ENCODE measurements at places on chromosomes 4 and X.

DNA sequence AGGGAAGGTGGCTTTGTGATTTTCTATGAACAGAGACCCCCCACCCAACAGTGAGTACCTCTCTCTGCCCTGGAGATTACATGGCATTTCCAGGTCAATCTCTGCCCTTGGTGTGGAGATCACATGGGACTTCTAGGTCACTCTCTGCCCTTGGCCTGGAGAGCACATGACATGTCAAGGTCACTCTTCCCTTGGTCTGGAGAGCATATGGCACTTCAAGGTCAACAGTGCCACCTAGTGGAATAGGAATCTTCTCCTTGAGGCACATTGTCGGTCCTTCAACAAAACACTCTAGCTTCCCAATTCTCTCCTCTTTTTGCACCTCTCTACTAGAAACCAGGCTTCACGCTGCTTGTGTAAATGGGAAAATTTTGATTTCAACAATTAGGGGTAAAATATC lies 66.2 kb upstream of the TACR3 start:
- peak; percentile 1 for DNase-seq

DNA sequence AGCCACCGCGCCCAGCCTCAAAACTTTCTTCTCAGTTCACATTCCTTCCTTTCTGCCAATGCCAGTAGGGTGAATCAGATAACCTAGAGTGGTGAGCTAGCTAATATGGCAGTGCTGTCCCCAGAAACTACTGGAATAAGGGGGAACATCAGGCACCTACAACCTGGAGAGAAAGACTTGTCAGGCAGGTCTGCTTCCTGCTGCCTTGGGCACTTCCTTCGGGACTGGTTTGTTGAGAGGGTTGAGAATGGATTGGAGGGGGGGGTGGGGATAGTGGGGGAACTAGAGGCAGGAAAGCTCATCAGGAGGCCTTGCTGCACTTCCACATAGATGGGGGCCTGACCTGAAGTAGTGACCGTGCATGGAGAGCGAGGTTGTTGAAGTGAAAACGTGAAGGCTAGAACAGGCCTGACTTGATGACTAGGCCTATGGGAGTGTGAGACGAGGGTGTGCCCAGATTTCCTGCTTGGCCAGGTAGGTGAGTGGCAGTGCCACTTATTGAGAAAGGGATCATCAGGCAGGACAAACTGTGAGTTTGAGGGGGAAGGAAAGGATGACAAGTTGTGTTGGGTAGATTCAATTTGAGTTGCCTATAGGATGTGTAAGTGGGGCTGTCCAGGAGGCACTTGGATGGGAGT lies 33.4 kb downstream of the SLC25A5 start:
- DNase-seq: no peak

DNA sequence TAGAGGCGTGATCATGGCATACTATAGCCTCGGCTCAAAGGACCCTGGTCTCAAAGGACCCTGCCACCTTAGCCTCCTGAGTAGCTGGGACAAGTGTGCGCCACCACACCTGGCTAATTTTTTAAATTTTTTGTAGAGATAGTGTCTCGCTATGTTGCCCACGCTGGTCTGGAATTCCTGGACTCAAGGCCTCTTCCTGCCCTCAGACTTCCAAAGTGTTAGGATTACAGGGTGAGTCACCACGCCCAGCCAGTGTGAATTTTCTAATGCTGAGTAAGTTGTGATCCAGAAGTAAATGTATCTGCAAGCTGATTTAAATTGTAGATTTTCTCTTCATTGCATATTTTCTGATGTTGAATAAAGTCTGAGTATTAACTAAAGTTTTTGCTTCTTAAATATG lies 2.6 kb upstream of the ZNF674 start:
- DNase-seq: no peak

- DNase-seq: no peak
Measured at GRCh38 chr4:79576429-79576753, 168.4 kb upstream of the GK2 start.

GRCh38 chr4:25915353-25915705 lies 1.3 kb downstream of the SMIM20 start:
- DNase-seq: no peak

DNA sequence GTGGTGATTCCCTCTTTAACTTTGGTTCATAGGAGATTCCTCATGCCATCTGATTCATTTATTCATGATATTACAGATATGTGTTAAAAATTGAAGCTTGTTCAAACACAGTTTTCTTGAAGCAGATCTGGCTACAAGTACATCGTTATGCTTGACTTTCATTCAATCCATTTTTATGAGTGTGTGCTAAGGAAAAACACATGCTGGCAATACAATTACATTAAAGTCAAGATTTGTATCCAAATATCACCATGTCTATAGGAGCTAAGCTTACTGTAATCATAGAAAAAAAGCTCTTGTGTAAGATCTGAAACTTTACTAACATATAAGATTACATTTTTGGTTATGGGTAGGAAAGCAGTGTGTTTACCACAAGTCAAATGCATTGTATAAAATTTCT lies 151.8 kb upstream of the FAT1 start:
- DNase-seq: no peak

- DNase-seq: no peak
Measured at GRCh38 chr4:138113819-138114400, 128.2 kb downstream of the SLC7A11 start.

GRCh38 chr4:1410491-1411325 lies 4.5 kb upstream of the NKX1-1 start:
- DNase-seq: peak; percentile 59

DNA sequence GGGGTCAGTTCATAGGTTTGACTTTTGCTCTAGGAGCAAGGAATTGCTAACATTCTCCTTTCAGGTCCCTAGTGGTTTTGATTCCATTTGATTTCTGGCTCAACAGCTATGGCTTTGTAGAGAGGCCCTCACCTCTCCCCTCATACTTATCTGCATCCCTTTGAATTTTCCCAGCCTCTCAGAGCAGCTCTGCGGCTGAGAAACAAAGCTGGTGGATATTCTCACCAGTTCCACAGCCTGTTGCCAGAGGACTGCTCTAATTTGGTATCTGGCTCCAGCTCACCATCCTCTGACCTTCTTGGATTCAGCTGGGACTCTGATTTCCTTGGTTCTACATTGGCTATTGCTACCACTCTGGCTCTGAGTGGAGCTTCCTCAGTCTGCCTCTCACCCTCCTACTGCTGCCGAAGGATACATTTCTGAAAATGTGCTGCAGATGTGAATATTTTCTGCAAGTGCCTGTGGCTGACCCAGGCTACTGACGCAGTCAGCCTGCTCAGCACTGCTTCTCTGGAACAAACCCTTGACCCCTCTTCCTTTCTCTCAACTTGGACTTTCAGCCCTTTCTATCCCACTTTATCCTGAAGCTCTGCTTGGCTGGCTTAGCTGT lies 110.9 kb upstream of the ENPEP start:
- DNase-seq: no peak

- no peak for DNase-seq
Measured at GRCh38 chr4:83405844-83406816, 49.5 kb downstream of the HELQ start.

GRCh38 chr4:177478496-177478895 lies 36.3 kb upstream of the AGA start:
- DNase-seq: no peak

GRCh38 chrX:39309721-39310152 lies 508.5 kb downstream of the MID1IP1 start:
- DNase-seq: no peak

DNA sequence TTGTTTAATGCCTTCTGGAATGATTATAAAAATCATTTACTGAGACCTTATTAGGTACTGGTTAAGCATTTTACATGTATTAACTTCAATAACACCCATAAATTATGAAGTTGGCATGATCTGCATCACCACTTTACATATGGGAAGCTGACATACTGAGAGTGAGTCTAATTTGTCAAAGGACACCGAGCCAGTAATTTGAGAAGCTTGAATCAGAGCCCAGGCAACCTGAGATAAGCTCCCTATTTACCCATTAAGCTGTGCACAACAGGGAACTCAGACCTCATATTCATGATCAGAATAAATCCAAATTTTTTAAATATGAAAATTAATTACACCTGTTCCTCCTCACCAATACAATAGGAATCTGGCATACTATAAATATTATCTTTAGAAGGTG lies 247.9 kb upstream of the EPHA5 start:
- DNase-seq: no peak

GRCh38 chr4:128661479-128661878 lies 148.0 kb upstream of the JADE1 start:
- DNase-seq: no peak

DNA sequence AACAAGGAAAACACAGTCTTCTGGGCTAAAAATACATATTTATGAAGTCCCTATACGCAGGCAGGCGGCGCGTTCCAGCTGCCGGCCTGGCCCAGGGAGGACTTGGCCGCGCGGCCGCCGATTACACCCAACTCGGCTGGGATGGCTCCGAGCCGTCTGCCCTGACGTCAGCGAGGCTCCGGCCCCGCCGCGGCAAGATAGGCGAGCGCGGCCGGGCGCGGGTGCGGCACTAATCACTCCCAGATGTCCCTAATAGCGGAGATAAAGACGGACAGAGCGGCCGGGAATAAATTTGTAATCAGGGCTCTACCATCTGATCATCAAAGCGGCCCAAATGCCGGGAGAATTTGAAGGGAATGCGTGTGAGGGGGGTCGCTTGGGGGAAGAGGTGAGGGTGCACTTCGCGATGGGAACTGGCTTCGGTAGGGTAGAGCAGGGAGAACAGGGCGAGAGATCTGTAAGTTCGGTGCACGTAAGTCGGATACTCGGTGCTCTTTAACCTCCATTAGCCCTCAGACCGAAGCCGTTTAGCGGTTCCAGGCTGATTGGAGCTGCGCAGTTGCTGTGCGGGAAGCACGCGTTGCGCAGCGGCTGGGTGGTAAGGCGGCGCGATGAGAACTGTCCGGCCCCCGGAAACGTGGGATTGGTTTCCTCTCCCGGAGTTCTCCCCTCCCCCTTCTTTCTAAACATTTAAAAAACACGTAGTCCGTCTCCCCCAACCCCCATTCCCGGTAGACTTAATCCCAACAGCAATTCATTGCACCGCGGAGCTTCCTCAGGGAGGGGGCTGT lies 7.7 kb downstream of the HAND2 start:
- no peak for DNase-seq

DNA sequence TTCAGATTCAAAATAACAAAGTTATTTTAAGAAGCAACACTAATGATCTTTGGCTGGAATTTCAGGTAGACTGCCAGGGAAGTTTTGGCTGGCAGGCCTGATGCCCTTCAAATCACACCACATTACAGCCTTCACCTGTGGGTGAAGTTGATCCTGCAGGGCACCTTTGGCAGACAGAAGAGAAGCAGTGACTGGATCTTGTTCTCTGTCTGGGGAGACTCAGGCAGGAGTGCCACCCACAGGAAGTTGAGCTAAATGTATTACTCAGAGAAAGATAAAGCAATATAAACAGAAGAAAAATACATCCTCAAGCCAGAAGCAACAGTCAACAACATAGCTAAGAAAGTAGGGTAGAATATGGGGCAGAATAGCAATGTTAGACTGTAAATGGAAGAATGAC lies 12.8 kb upstream of the CFAP299 start:
- DNase-seq: no peak

GRCh38 chr4:58732973-58733372 lies 1622.8 kb upstream of the IGFBP7 start:
- no peak for DNase-seq

DNA sequence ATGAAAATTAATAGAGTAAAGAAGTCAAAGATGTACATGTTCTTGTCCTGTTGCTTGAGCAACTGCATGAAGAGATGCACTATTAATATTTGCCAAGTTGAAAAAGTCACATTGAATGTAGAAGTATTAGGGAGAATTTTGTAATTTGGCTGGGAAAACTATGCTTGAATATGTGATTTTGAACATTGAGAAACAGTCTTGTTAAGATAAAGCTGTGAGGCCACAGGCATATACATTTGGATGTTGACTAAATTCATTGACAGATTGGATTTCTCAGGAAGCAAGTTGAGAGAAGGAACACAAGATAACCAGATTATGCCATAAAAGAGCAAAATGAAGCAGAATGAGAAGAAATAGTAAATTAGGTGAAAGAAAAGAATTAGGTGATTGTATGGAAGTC lies 1777.5 kb upstream of the PCDH7 start:
- DNase-seq: no peak

GRCh38 chrX:97326456-97326855 lies 442.7 kb downstream of the RPA4 start:
- peak; percentile 8 for DNase-seq

DNA sequence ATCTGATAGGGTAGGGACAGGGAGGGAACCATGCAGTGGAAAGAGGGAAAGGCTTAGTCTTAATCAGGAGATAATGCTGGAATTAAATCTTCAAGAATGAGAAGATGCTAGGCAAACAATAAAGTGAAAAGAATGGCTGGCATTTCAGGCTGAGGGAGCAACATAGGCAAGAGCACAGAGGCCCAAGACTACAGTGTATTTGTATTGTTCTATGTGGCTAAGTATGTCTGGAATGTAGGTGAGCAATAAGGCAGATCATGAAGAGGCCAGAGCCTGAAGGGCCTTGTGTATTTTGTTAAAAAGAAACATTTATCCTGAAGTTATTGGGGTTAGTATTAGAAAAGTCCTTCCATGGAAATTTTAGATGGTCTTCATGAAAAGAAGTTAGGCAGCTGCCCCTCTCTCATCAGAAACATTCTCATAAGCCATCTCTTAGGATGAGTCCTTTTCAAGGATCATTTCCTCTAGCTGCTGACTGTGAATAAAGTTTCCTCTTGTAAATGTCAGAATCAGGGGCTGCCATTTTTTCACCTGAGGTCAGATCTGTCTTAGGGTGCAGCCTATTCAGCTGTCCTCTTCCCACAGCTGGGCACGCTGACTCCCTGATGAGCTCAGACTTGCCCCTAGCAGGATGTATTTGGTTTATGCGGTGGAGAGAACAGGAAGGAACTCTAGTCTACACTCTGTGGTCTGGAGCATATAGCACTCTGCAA lies 46.3 kb downstream of the ATP10D start:
- no peak for DNase-seq

- no peak for DNase-seq
Measured at GRCh38 chr4:155248002-155248896, 39.8 kb downstream of the NPY2R start.

DNA sequence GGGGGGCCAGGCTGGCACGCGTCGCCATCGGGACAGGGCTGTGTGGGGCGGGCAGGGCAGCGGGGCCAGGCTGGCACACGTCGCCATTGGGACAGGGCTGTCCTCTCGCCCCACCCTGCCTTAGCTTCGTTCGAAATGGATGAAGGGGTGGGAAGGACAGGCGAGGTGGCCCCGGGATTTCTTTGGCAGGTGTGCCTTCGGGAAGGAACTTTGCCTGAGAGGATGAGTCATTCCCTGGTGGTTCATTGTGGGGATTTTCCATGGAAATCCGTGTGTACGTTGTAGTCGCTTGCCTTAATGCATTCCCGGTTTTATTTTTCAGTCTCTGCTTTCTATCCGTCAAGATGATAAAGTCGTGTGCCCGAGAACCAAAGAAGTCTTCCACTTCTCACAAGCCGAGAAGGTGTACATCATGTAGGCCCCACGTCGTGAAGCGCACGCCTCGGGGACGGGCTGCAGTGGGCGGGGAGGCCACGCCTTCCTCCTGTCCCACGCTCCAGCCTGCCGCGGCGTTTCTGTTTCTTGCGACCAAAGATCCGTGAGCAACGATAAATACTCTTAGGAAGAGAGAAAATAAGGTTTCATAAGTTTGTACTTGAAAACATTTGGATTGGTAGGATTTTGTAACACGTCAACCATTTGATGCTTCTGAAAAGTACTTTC lies 8.1 kb upstream of the UVSSA start:
- no peak for DNase-seq
